ENCODE measurements at places on chromosomes 16 and 17. TPM values are rescaled to one million over a fixed set of nuclear protein-coding genes. Genes with fewer than 3 reads are reported as not detected.

GRCh38 chr17:76014100-76014924 lies 12.8 kb downstream of the EVPL start:
- H3K4me1 ChIP-seq: no peaks in the 10 kb centered on the region
- no peak overlapping the region for H3K27ac ChIP-seq
- H3K27me3 ChIP-seq: no peaks in the 10 kb centered on the region
- H3K4me3 ChIP-seq: no peak overlapping the region

DNA sequence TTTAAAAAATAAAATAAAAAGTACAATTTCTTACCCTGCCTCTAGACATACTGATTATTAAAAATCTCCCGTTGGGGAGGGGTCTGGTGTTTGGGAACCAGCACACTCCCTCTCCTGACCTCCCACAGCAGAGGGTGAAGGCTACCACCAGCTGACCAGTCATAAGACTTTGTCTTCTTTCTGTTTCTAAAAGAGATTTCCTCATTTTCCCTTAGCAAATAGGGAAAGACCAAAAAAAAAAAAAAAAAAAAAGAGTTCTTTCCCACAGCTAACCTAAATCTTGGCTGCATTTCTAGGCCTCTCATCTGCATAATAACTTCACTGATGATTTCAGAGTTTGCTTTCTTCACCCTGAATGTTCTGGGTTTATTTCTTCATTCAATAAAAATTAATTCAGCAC lies 30.3 kb downstream of the CDK5RAP3 start:
- H3K27me3 ChIP-seq: no peaks in the 10 kb centered on the region
- H3K4me1 ChIP-seq: no peaks in the 10 kb centered on the region
- no peaks in the 10 kb centered on the region for H3K36me3 ChIP-seq
- H3K4me3 ChIP-seq: no peak overlapping the region
- H3K27ac ChIP-seq: no peak overlapping the region

DNA sequence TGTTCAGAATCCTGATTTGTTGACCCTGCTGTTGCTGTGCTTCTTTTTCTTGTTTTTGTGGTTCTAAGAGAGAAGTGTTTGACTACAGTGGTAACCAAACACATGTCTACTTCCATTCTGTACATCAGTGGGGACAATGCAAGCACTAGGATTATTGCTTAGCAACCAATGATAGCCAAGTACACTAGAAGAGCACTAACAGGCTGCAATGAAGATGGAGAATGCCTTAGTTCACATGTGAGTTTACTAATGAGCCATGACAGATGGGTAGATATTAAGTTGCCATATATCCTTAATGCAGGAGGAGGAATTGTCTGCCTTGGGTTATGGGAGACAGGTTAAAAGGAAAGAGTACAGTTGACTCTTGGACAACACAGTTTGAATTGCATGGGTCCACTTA lies 8.3 kb downstream of the EFCAB5 start:
- H3K4me3 ChIP-seq: no peak overlapping the region
- H3K36me3 ChIP-seq: no peaks in the 10 kb centered on the region
- H3K27me3 ChIP-seq: no peaks in the 10 kb centered on the region
- no peaks in the 10 kb centered on the region for H3K4me1 ChIP-seq
- no peak overlapping the region for H3K27ac ChIP-seq
- no peak for DNase-seq

- H3K4me1 ChIP-seq: no peaks in the 10 kb centered on the region
- no peak overlapping the region for H3K27ac ChIP-seq
- no peaks in the 10 kb centered on the region for H3K27me3 ChIP-seq
- no peak overlapping the region for H3K4me3 ChIP-seq
Measured at GRCh38 chr17:13638855-13639458, 37.2 kb upstream of the HS3ST3A1 start.

DNA sequence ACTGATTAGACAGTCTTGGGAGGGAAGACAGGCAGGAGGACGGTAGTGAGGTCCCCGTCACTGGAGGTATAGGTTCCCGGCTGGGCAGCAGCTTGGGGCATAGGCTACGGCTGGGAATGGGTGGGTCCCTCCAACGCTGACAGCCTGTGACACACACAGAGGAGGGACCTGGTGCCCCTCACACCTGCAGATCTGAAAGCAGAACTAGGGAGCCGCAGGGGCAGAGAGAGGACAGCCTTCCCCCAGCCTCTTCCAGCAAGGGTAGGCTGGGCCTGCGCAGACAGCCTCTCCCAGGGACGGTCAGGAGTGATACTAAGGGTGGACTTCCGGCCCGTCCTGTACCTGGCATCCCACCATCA lies 2.0 kb downstream of the P2RX1 start:
- no peak overlapping the region for H3K4me3 ChIP-seq
- H3K27ac ChIP-seq: no peak overlapping the region
- no peak for DNase-seq
- no peaks in the 10 kb centered on the region for H3K27me3 ChIP-seq

- H3K4me3 ChIP-seq: no peak overlapping the region
- peak; percentile 9 for DNase-seq
- peaks cover 4% of the 10 kb centered on the region for H3K36me3 ChIP-seq
- H3K27ac ChIP-seq: no peak overlapping the region
Measured at GRCh38 chr16:67148221-67148620, 2.6 kb downstream of the B3GNT9 start.

- H3K36me3 ChIP-seq: no peaks in the 10 kb centered on the region
- DNase-seq: peak; percentile 39
- H3K4me3 ChIP-seq: no peak overlapping the region
- H3K4me1 ChIP-seq: no peaks in the 10 kb centered on the region
- no peaks in the 10 kb centered on the region for H3K27me3 ChIP-seq
- H3K27ac ChIP-seq: no peak overlapping the region
Measured at GRCh38 chr16:46929378-46930332, 43.8 kb downstream of the DNAJA2 start.

GRCh38 chr17:60311936-60312335 lies 80.0 kb downstream of the USP32 start:
- no peaks in the 10 kb centered on the region for H3K4me1 ChIP-seq
- no peak overlapping the region for H3K27ac ChIP-seq
- no peaks in the 10 kb centered on the region for H3K36me3 ChIP-seq
- no peaks in the 10 kb centered on the region for H3K27me3 ChIP-seq
- no peak for DNase-seq

DNA sequence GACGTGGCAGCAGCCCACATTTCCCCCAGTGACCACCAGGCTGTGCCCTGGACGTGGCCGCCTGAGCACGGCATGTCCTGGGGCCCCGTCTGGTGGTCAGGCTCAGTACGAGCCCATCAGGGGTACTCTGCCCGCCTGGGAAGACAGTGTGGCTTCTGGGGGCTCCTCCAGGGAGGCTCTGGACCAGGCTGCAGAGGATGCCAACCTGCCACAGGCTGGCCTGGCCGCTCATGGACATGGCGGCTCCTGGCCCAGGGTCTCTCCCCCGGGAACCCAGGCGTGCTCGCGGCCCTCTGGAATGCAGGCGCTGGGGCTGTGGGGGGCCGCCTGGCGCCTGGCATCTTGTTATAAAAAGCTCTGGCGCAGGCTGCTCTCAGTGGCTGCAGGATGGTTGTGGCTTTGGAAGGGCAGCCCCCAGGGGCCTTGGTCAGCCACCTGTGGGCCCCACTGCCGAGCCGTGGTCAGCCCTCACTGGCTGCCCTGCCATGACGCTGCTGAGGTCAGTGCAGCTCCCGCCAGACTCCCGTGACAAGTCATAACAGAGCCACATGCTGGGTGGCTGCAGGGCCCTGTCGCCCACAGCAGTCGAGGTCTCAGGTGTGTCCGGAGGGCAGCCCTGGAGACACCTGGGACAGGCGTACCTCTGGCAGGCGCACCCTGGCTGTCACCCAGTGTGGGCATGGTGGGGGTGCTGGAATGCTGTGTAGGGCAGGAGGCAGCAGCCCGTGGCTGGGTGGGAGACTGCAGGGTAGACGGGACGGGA lies 15.0 kb downstream of the CENPX start:
- H3K36me3 ChIP-seq: no peaks in the 10 kb centered on the region
- no peak for DNase-seq
- H3K4me3 ChIP-seq: no peak overlapping the region
- H3K27ac ChIP-seq: no peak overlapping the region
- no peaks in the 10 kb centered on the region for H3K27me3 ChIP-seq
- H3K4me1 ChIP-seq: peaks cover 8% of the 10 kb centered on the region

DNA sequence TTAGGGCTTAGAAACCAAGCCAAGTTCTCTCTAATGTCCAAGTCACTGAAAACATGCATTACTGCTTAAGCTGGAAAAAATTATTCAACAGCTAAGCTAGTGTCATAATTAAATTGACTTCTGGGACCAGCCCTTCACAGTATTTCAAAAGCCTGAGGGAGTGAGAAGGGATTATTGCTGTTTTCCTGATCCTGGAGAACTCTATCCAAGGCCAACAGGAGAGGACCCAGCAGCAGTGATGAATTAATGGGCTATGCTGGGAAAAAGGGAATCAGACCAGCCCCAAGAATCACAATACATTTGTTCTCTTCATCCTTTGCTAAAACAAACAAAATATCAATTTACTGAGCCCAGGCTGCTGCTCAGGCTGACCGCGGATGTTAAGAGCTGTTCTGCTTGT lies 34.5 kb upstream of the CLEC3A start:
- no peaks in the 10 kb centered on the region for H3K4me1 ChIP-seq
- H3K36me3 ChIP-seq: no peaks in the 10 kb centered on the region
- no peaks in the 10 kb centered on the region for H3K27me3 ChIP-seq
- no peak overlapping the region for H3K27ac ChIP-seq
- DNase-seq: no peak
- H3K4me3 ChIP-seq: no peak overlapping the region

DNA sequence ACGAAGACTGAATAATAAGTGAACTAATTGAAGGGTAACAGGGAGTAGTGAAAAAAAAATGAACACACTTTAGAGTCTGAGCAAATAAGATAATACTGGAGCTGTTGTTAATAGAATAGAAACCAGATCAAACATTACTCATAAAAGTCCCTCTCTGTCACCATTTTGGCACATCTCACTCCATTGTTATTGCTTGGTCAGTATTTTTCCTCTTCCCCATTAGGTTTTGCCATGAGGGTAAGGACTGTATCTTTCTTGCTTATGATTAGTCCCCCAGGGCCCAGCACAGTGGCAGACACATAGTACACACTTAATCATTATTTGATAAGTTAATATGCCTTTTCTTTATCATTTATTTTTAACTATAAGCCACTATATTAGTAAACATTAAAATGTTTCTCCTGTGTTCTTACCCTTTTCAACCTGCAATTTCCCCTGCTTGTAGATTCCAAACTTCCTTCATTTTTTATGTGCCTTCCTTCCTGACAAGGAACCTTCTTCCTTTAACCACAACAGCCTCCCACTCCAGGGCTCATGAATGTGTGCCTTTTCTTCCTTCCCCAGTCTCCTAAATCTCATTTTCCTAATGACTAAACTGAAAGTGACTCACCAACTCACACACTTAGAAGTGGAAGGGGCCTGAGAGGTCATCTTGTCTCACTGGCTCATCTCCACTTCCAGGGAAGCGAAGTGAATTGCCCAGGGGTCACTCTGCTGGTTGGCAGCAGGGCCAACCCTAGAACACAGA lies 88.2 kb upstream of the HAS3 start:
- peak overlapping the region; percentile 66 for H3K27ac ChIP-seq
- no peaks in the 10 kb centered on the region for H3K36me3 ChIP-seq
- H3K4me3 ChIP-seq: no peak overlapping the region

ST6GALNAC2 gene
- 10.5 TPM for total RNA-seq

ANKS4B gene
- 0.33 TPM for total RNA-seq

CCL3 gene
- 0.96 TPM for total RNA-seq

Data from breast epithelium (tissue), 4 donors.